ENCODE measurements at places on chromosomes 6 and 20. TPM values are rescaled to one million over a fixed set of nuclear protein-coding genes. Genes with fewer than 3 reads are reported as not detected.

GRCh38 chr20:30484009-30484748, 773.3 kb upstream of the DEFB115 start:
- DNase-seq = no peak

- no peak for DNase-seq
Observed at GRCh38 chr6:47091886-47092668, 49.9 kb upstream of the ADGRF1 start.

DNA sequence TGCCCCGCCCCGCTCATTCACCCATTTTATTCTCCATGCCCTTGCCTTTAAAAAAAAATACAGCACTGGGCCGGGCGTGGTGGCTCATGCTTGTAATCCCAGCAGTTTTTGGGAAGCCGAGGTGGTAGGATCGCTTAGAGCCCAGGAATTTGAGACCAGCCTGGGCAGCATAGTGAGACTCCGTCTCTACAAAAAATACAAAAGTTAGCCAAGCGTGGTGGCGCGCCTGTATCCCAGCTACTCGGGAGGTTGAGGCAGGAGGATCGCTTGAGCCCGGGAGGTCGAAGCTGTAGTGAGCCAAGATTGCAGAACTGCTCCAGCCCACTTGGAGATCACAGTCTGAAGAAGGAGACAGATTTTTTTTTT, 407 bp upstream of the KIF6 start:
- no peak for DNase-seq

- DNase-seq = no peak
Observed at GRCh38 chr6:7047128-7047527, 60.6 kb upstream of the RREB1 start.

DNA sequence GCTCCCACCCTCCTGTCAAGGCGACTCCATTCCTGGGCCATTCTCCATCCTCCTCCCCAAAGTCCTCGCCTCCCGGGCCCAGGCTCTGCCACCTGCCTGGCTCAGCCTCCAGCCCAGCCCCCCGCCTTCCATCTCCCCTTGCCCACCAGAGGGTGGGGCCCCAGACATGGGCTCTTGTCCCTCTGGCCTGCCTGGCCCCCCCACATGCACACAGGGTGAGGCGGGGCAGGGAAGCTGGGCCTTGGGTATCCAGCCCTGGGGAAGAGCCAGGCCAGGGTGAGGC, 95.2 kb downstream of the YTHDF1 start:
- DNase-seq = no peak

- no peak for DNase-seq
Observed at GRCh38 chr6:80647156-80647555, 540.7 kb downstream of the BCKDHB start.

DNA sequence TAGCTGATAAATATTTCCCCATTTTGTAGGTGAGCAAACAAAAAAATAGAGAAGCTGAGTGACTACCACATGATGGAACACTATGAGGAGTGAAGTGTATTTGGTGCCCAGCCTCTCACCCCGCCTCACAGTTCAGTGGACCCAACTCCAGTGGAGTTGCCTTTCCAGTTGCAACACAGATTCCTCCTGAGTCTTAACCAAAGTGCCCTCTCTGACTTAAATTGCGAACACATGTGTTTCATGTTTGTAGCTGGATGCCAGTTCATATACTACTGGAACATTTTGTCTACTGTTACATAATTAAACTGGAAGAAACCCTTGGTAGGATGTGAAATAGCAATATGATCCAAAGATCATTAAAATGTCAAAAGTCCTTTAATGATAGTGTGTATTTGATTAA, 448.9 kb downstream of the COL12A1 start:
- no peak for DNase-seq

GRCh38 chr6:20402092-20402341, 338 bp downstream of the E2F3 start:
- no peak for DNase-seq

- DNase-seq = no peak
Observed at GRCh38 chr20:53708129-53708968, 114.7 kb upstream of the ZNF217 start.

IL17F gene
- not detected for total RNA-seq

DNA sequence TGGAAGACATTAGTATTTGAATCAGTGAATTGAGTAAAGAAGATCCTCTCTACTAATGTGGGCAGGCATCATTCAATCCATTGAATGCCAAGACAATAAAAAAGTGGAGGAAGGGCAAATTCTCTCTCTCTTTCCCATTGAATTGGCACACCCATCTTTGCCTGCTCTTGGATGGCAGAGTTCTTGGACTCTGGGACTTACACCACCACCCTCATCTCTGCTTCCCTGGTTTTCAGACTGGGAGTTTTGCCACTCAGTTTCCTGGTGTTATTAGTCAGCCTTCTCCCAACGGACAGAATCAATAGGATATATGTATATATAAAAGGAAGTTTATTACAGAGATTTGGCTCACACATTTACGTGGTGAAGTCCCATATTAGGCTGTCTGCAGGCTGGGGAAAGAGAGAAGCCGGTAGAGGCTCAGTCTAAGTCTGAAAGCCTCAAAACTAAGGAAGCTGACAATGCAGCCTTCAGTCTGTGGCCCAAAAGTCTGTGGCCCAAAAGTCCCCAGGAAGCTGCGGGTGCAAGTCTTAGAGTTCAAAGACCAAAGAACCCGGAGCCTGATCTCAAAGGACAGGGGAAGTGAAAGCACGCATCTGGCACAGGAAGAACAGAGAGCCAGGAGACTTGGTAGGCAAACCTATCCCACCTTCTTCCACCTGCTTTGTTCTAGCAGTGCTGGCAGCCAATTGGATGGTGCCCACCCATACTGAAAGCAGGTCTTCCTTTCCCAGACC, 64.4 kb downstream of the SMPDL3A start:
- peak; percentile 21 for DNase-seq

PDE10A gene
- total RNA-seq = 29.0 TPM

GRCh38 chr20:60365064-60365666, 406.9 kb downstream of the CDH26 start:
- no peak for DNase-seq

CAGE1 gene
- not detected for total RNA-seq

DNA sequence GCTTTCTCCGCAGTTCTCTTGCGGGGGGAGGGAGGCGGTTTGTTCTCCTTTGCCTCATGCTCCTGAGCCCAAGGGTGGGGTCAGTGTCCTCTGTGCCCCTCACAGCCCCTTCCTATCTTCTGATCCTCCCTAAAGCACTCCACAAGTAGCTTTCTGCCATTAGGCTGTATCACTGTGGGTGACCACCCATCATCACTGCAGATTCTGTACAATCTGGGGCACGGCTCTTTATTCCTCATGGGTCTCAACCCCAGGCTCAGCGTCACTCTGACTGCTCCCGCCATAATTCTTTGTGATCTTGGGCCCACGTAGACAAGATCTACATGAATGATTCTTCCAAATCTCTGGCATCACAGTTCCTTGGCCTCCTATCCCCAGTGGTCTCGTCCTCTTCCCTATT, 10.5 kb downstream of the NCR2 start:
- no peak for DNase-seq

DNA sequence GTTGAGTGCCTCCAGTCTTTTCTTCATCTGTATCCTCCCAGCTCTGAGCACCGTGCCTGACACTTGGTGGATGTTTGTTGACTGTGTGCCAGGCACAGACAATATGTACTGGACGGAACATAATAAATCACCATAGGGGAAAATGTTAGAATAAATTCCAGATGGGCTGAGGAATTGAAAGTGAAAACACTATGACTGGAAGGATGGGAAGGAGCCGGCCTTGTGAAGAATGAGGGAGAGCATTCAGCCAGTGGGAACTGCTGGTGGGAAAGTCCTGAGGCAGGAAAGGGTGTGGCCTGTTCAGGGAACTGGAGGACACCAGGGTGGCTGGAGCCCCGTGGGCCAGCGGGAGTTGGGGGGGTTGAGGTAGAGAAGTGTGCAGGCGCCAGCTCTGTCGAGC, 75.4 kb downstream of the MTHFD1L start:
- no peak for DNase-seq

LSM14B gene
- total RNA-seq = 48.3 TPM

GRCh38 chr6:149887343-149887742, 10.6 kb downstream of the RAET1E start:
- no peak for DNase-seq

NEURL2 gene
- 5.9 TPM for total RNA-seq

DNA sequence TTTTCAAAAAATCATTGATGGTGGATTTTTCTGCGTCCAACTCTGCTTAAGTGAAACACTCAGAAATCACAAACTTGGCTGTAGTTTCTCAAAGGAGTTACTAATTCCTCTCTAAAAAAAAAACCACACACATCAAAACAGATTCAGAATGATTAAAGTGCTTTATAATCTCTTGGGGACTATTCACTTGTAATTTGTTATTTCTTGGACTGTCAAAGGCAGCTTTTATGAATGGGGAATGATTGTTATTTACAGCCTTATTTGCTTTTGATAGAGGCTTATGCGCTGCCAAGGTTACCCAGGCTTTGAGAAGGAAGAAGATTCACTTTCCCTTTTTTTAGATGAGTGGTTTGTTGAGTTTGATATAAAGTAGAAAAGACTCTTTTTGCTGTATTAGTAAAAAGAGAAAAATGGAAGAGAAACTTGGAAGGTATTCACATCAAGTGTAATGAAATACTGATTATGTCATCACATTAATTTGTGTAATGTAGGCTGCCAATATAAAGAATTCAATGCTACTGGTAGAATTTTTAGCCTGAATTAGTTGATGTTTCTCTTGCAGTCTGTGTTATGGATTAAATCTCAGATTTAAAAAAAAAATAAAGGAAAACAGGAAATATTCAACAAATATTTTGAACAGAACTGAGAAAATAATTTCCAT, 381.0 kb upstream of the SASH1 start:
- no peak for DNase-seq

- no peak for DNase-seq
Observed at GRCh38 chr6:1382883-1383728, 6.3 kb upstream of the FOXF2 start.

DNA sequence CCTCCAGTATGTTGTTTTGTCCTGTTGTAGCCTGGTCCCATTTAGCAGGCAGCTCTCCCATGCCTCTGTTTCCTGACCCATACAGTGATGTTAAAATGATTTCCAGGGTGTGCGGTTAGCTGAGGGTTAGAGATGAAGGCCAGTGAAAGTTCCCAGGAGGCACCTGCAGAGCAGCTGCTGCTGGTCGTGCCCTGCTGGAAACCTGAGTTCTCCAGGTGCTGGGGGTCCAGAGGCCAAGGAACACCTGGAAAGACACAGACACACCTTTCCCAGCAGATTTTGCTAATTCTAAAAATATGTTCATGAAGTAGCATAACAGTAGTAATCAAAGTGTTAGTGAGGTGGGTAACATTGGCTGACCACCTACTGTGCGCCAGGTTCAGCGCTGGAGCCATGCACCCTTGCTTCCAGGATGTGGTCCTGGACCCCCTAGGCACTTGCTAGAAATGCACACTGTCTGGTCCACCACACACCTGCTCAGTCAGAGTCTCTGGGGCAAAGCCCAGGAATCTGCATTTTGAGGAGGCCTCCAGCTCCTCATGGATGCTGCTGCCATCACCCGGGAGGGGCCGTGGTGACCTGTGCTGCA, 118.7 kb downstream of the SYNDIG1 start:
- no peak for DNase-seq

GRCh38 chr6:43901733-43902230, 131.8 kb downstream of the VEGFA start:
- no peak for DNase-seq

GTSF1L gene
- not detected for total RNA-seq

LST1 gene
- 18.4 TPM for total RNA-seq

DNA sequence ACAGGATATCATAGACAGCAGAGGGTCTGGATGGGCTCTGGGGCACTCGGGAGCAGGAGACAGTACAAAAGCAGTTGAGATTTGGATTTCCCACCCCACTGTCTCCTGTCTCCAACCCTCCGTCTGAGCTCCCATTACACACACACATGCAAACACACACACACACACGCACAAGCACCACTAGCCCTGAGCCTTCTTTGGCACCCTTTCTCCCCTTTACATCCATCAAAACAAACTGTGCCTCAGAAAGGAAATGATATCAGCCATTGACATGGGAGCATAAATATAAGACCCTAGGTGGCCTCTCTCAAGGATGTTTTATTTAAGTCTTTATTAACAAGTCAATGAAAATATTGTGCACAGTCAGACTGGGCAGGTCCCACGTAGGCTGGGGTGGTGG, 17.5 kb downstream of the TTBK1 start:
- DNase-seq = no peak

DNA sequence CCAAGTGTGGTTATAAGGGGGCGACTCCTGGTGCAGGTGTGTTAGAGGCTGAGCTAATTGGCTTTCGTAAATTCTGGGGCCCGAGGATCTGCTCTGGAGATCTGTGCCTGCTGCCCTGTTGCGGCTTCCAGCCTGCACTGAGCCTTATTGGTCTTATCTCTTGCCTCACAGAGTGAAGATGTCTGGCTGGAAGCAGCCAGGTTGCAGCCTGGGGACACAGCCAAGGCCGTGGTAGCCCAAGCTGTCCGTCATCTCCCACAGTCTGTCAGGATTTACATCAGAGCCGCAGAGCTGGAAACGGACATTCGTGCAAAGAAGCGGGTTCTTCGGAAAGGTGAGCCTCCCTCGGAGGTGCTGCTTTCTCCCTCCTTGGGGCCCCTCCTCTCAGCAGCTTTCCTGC, 20.0 kb downstream of the PRPF6 start:
- DNase-seq = no peak

GRCh38 chr6:157569543-157569942, 188.6 kb downstream of the ZDHHC14 start:
- no peak for DNase-seq

- no peak for DNase-seq
Observed at GRCh38 chr20:47024461-47024937, 129.9 kb downstream of the EYA2 start.

DNA sequence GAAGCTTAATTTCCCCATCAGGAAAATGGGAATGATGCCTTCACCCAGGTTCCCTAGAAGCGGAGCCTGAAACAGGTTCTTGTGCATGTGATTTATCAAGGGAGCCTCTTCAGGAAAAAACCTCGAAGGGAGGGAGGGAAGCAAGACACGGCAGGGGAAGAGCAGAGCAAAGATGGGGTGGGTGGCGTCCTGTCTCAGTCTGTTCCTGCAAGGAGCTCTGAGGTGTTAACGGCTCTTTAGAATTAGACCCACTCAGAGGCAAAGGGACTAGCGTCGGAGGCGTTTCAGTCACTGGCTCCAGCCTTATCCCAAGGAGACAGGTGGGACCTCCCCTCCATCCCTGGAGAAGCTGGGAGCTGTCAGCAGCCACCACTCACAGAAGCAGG, 15.6 kb upstream of the UBE2V1 start:
- DNase-seq = no peak

GRCh38 chr6:139882977-139883728, 508.7 kb upstream of the CITED2 start:
- no peak for DNase-seq

CCR6 gene
- 1.3 TPM for total RNA-seq

DNA sequence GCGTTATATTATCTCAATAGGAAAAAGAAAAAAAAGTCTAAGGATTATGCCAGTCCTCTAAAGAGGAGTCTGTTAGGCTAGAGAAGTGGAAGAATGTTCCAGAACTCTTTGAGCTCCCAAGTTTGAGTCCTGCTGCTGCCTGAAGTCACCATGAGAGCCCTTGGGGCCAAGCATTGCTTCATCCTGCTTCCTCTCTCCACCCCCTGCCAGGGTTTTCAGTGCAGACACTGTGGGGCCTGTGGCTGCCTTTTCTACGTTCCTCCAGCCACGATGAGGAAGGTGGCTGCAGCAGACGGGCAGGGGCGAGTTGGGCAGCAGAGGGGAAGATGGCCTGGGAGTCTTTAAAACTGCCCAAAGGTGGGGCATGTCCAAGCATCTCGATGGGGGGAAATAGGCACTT, 214.4 kb upstream of the KCNG1 start:
- no peak for DNase-seq

Measured in mucosa of gallbladder (tissue), 1 donor.